G401 (cell line): ENCODE measurements at places on chromosomes 6 and 20. TPM values are rescaled to one million over a fixed set of nuclear protein-coding genes. Genes with fewer than 3 reads are reported as not detected.

Gene STX11
- 0.07 TPM in 1 of 2 replicates, not detected in the other for total RNA-seq

Gene SPINT4
- not detected in 2 replicates for total RNA-seq

Gene LGSN
- total RNA-seq = not detected in 2 replicates

Gene OOEP
- total RNA-seq = not detected in 2 replicates

Gene TFAP2A
- total RNA-seq = 2.3 TPM in 1 of 2 replicates, not detected in the other

Gene CST5
- total RNA-seq = not detected in 2 replicates
